ENCODE measurements at places on chromosomes 6 and 20.
A peak's percentile ranks its signal among the peaks of the same experiment; 100 is the strongest.

GRCh38 chr20:10558635-10559187 is 115.1 kb downstream of the JAG1 start:
- DNase-seq: peak; percentile 59

- DNase-seq: peak; percentile 81
These were observed 199.4 kb upstream of the ZNF184 start for GRCh38 chr6:27672113-27672799.

GRCh38 chr20:16505894-16506293 is 67.4 kb downstream of the KIF16B start:
- no peak for DNase-seq

GRCh38 chr6:37643851-37644672 is 53.6 kb downstream of the MDGA1 start:
- DNase-seq: no peak

GRCh38 chr20:45083127-45083526 is 17.8 kb downstream of the KCNS1 start:
- no peak for DNase-seq

DNA sequence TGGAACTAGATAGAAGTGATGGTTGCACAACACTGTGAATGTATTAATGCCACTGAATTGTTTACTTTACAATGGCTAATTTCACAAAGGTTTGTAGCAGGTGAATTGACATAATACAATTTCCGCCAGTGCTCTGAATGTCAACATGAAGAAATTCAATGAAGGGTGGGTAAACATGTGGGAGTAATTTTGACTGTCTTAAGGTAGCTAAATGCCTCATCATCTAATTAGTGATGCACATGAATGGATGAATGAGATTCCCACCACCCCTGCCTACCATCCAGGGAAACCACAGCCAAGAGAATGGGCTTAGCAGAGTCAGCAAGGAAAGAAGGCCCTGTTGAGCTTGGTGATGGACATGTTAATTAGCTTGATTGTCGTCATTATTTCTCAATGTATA is 275.3 kb downstream of the ALDH8A1 start:
- DNase-seq: no peak

- DNase-seq: no peak
These were observed 665.7 kb upstream of the SLC35B3 start for GRCh38 chr6:9100869-9101580.

DNA sequence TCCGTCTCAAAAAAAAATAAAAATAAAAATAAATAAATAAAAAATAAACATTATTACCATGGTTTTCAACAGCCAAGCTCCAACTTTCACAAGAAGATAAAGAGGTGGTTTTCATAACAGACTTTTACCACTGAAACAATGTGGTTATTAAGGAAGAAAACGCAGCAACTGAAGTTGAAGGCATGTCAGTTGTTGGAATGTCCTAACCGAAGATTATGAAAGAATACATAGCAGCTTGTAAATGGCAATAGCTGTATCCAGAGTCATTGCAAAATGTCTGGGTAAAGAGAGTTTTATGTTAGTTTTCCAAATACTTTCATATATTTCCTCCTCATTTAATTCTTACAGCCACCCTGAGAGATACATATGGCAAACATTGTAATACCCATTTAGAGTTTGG is 161.6 kb upstream of the MARCKS start:
- DNase-seq: no peak

GRCh38 chr20:62336329-62336728 is 30.8 kb downstream of the LAMA5 start:
- DNase-seq: no peak

DNA sequence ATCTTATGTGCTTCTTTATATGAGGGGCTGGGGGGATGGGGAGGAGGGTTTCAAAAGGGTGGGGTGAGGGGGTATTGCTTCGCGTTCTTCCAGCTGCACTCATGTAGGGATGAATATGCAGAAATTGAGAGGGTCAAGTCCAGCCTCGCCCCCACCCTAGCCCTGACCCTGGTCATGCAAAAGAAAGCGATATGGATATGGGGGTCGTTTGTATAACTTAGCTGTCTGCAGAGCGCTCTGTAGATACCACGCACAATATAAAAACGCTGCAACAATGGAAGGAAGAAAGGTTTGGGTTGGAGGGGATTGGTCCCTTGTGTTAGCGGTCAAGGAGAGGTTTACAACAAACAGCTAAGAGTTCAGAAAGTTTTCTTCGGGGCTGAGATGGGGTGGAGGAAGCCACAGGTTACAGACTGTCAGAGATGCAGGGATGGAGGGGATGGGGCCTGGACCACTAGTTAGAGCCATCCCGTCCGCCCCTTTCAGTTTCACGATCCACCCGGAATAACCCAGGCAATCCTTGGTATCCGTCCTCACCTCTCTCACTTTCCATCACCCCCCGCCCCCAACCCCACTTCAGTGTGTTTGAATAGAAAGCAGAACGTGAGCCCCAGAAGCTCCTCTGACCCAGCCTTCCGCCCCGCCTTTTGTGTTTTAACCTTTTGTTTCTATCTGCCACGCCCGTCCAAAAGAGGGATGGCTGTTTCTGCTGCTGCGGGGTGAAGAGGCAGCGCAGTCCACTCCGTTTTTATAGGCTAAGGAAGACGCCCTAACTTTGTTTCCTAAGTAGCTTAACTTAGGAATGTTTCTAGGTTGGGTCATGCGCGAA is 73.5 kb downstream of the SOX4 start:
- DNase-seq: no peak

- DNase-seq: no peak
These were observed 11.6 kb downstream of the NOTCH4 start for GRCh38 chr6:32212076-32212760.

GRCh38 chr6:18391023-18391422 is 3.9 kb downstream of the RNF144B start:
- DNase-seq: no peak

DNA sequence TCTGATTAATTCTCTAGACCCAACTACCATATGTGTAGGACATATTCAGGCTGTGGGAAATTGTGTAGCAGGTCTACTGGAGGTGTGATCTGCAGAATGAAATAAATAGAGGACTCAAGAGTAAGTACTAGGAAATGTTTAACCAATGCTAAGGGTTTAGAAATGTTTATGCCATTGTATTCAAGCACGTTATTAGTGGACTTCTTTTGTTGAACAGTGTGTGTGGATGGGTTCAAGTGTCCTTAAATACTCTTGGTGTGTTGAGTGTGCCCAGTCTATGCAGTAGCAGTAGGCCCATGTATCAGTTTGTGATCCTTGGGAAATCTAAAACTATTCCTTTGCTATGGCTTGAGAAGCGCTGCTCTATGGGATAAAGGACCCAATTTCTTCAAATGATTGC is 112.1 kb downstream of the FARS2 start:
- DNase-seq: no peak

DNA sequence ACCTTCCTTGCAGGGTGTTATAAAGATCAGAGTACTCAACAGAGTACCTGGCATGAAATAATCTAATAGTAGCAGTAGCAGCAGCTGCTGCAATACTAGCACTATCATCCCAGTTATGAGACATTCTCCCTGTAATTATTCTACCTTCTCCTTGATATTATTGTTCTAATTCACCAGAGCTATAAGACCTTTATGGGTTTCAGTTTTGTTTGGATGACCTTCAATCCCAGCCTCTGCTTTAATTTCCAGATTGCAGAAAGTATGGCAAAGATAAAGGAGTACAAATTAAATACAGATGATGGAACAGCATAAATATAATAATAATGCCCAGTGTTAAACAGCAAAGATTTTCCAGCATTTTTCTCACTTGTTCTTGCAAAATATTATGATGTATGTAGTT is 150.5 kb upstream of the MYLIP start:
- DNase-seq: no peak

DNA sequence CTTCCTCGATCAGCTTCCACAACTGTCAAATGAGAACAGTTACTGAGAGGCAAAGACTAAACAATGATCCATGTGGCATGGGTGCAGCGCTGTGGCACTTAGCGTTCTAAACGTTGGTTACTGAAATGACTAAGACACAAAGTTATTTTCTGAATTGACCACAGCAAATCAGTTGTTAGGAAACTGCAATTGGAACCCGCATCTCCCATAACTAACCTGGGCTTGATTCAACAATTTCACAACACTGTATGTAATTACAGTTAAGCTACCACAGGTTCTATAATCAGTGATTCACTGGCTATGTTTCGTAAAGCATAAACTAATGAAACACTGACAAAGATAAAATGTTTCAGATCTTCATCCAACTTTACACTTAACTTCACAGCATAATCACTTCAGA is 12.5 kb downstream of the WDR27 start:
- peak; percentile 19 for DNase-seq

DNA sequence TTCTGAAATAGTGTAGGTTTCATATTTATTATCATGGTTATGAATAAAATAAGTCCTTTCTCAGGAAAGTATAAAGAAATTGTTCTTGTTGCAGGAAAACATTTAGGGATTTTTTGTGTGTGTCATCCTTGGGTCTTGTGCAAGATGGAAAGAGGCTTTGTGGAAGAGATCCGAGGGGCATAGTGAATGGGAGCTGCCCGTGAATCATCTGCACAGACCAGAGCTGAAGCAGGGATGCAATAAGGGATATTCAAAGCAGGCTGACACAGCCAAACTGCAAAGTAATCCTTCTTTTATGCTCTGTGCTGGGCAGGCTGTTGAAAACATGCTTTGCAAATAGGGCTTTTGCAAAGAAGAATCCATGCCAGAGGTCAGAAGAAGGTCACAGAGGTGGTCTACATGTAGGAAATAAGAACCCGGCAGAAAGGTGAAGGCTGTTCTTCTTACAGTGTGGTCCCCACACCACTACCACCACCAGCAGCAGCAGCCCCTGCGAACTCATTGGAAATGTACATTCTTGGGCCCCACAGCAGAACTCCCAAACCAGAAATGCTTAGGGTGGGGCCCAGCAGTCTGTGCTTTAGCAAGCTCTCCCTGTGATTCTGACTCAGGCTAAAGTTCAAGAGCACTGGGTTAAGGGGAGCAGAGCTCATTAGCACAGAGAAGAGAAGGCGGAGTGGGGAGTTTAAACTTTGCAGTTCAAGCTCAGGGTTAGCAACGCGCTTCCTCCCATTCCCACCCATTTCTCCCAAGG is 237.6 kb downstream of the QKI start:
- no peak for DNase-seq

DNA sequence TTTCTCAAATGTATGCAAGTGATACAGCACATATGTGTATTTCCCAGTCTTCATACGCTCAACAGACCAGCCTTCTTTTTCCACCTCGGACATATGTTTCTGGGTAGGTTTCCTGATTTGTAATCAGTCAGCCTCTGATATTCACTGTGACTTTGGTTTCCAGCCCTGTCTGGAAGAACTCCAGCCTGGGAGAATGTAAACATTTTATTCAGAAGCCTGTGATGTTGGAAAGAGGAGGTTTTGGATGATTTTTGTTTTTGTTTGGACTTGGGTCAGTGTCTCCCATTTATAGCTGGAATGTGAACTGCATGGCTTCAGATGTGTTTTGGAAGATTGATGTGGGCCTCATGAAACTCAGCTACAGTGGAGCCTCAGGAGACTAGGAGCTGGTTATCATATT is 172.2 kb upstream of the CENPW start:
- DNase-seq: no peak

GRCh38 chr20:23232679-23233308 is 117.8 kb upstream of the NXT1 start:
- DNase-seq: no peak

DNA sequence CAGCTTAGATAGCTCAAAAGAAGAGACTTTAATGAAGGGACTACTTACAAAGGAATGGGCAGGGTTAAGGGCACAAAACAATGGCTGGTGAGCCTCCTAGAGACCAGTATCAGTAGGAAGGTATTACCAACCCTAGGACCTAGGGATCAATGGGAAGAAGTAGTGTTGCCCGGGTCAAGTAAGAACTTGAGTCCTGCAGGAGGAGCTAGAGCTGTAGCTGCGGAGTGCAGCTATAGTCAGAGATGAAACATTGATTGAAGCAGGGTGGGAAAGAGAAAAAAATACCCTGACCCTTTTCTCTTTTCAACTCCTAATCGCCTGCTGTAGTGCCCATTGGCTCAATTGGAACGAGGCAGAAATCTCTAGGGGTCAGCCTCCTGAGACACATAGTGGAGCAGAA is 144.0 kb downstream of the FLRT3 start:
- no peak for DNase-seq

GRCh38 chr6:147825848-147826247 is 317.4 kb downstream of the SAMD5 start:
- DNase-seq: no peak

- DNase-seq: no peak
These were observed 230.2 kb upstream of the PLN start for GRCh38 chr6:118317581-118318563.

DNA sequence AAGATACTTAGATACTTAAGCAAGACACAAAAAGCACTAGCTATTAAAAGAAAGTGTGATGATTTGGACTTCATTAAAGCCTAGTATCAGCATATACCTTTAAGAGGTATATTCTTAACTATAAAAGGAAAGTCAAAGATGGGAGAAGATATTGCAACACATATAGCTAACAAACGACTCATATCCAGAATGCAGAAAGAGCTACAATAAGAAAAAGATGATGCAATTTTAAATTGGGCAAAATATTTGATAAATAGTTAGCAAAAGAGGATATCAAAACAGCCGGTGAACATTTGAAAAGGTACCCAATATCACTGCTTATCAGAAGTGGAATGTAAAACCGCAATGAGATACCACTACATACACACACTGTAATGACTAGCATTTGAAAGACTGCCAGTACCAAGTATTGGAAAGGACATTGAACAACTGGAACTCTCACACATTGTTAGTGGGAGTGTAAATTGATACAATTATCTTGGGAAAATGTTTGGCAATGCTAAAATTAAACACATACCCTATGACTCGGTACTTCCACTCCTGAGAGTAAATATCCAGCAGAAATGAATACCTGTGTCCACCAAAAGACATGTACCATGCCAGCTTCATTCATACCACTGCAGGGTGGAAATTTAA is 25.7 kb downstream of the MUC22 start:
- DNase-seq: no peak

GRCh38 chr20:62021793-62022385 is 43.8 kb downstream of the TAF4 start:
- DNase-seq: no peak

All from activated CD4-positive, alpha-beta T cell treated with anti-CD3 and anti-CD28 coated beads, Interleukin-2, Interleukin-6, amounts not matched to agents 100 ng/mL and 50 ng/mL, durations not matched to agents 16 hours and 8 hours (primary cell).